ENCODE measurements at places on chromosomes 4 and X. TPM values are rescaled to one million over a fixed set of nuclear protein-coding genes. Genes with fewer than 3 reads are reported as not detected.

GRCh38 chrX:124033821-124034220, 72.3 kb downstream of the STAG2 start:
- no peak for DNase-seq

DNA sequence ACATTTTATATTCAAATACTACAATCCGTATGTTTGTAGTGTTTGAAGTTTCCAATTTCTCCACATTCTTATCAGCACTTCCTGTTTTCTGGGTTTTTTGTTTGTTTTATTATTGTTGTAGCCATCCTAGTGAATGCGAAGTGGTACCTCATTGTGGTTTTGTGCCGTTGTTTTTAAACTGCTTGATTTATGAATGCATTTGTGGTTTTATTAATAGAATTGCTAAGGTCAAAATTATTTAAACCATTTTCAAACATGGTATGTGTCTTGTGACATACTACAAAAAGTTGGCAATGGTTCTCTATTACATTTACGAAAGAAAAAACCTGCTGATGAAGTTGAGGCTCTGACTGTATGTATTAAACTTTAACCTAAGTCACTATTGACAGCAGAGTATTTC, 780.0 kb upstream of the MAGEB2 start:
- no peak for DNase-seq

GRCh38 chr4:147094238-147094637, 148.6 kb upstream of the TTC29 start:
- DNase-seq: no peak

- no peak for DNase-seq
Measured at GRCh38 chrX:8729811-8730210, 2.1 kb downstream of the ANOS1 start.

DNA sequence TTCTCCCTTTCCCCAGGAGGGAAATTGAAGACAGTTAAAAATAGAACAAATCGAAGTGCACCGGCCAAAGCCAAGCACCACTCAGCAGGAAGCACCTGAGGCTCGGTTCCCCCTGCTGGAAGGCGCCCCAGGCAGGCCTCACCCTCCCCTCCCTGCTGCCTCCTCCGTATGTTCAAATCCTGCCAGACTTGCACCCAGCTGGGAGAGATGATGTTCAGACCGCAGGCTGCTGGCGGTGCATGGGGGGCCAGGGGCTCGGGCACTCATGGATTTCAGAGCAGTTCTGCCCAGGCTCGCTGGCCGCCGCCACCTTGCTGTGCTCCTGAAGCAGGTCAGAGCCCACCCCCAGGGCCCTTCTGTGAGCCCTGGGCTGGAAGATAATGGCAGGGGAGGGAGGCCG, 91.4 kb downstream of the DCTD start:
- DNase-seq: no peak

GRCh38 chrX:24426340-24426913, 38.7 kb upstream of the PDK3 start:
- DNase-seq: no peak

GRCh38 chr4:156779774-156780173, 191.8 kb downstream of the PDGFC start:
- DNase-seq: no peak

GRCh38 chr4:53747401-53747800, 156.1 kb upstream of the LNX1 start:
- DNase-seq: no peak

- DNase-seq: no peak
Measured at GRCh38 chr4:188647820-188648370, 508.7 kb downstream of the TRIML1 start.

GRCh38 chr4:145563293-145563985, 55.7 kb upstream of the MMAA start:
- DNase-seq: no peak

GRCh38 chr4:112765317-112765974, 128.5 kb downstream of the LARP7 start:
- DNase-seq: no peak

DNA sequence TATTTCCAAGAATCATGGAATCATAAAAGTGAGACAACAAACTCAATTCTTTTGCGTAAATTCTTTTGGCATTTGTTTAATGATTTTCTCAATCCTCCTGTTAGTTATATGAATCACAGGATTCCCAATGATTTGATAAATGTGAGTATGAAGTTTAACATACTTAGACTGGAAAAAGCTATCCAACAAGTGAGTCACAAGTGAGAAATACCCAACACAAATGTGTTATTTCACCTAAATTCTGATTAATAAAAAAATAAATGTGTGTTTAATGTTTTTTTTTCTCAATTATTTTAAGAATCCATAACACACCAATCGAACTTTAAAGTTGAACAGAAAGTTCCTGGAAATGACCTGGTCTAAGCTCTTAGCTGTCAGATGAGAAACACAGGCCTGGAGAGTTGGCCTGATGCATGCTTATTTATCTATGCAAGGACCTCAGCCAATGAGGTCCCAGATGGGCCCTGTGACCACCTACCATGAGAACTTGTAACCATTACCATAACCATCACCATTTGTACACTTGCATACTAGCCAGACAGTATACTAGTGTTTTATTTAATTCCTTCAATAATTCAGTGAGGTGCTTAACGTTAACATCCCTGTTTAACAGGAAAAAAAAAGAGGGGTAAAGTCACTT, 386.7 kb downstream of the SPRY1 start:
- DNase-seq: no peak

DNA sequence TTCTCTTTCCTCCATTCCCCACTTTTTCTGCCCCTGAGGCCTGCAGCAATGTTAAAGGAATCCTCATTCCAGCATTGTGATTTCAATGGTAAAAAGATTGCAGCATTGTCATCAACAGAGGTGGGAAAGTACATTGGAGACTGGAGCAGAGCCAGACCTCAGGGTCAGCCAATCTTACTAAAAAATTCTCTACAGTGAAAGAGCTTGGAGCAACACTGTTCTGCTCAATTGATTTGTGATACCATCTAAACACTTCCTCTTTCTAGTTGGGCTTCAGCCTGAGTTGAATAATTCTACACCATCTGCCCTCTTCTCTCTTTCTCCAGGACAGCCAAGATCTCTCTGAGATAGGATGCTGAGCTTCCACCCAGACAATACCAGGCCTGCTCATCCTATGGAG, 176.5 kb downstream of the AR start:
- DNase-seq: no peak

- no peak for DNase-seq
Measured at GRCh38 chr4:38856046-38856445, 571 bp downstream of the TLR6 start.

GRCh38 chr4:89230271-89230670, 77.3 kb downstream of the GPRIN3 start:
- DNase-seq: no peak

DNA sequence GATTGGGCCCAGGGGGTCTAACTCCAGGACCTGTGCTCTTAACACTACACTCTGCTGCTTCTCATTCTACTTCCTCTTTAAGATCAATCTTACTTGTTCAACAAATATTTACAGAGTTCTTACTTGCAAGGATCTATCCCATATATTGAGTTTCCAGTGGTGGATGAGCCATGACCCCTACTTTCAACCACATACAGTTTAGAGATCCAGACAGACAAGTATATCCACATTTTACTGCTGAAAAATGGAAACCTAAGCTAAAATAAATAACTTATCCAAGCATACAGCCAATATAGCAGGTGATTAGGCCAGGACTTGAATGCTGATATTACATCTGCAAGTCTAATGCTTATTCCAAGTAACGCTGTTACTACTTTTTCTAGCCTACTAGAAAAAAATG, 18.7 kb downstream of the TMEM150C start:
- DNase-seq: no peak

DNA sequence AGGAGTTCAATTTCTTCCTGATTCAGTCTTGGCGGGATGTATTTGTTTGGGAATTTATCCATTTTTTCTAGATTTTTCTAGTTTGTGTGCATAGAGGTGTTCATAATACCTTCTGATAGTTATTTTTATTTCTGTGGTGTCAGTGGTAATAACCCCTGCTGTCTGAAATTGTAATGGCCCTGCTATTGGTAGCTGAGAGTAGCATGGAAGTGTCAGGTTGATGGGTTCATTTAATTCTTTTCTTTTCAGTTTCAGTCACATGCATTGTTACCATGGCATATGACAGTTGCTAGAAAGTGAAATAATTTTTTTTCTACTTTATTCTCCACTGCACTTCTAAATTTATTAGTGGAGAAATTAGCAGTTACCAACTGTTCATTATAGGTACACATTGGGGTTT, 20.7 kb downstream of the AR start:
- no peak for DNase-seq

DNA sequence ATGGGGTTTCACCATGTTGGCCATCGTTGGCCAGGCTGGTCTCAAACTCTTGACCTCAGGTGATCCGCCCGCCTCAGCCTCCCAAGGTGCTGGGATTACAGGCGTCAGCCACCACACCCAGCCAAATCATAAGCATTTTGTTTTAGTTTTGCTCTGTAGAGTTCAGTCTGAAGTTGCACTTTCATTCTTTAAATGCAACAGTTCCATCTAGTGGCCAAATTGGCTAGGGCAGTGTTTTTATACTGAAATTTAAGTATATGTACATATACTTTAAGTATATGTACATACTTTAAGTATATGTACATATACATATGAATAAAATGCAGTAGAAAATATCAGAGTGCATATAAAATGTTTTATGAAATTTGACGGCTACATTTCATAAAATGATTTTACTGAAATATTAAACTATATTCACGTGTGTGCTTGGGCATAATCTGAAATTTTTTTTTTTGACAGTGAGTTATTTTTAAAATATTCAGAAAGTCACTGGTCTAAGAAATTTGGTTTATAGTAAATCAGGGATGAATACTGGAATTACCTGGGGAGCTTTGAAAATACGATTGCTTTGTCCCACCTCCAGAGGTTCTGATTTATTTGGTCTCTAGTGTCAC, 145.5 kb downstream of the NWD2 start:
- DNase-seq: peak; percentile 51

DNA sequence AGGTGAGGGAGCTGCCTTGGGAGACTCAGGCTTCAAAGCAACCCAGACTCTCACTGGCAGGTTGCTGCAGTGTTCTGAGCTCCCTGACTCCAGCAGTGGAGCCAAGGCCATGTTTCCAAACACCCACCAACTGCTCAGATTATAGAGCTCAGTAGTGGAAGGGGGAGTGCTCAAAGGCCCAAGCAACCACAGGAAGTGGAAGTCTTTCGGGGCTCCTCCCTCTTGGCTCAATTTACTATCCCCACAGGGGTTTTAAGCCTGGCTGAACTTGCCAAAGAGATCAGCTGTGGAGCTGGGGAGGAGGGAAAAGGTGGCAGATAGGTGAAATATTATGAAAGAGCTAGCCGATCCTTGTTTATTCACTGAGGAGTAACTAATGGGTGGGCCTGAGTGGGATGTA, 82.5 kb downstream of the HPRT1 start:
- DNase-seq: no peak

- DNase-seq: no peak
Measured at GRCh38 chr4:37967736-37968135, 7.5 kb downstream of the PTTG2 start.

DNA sequence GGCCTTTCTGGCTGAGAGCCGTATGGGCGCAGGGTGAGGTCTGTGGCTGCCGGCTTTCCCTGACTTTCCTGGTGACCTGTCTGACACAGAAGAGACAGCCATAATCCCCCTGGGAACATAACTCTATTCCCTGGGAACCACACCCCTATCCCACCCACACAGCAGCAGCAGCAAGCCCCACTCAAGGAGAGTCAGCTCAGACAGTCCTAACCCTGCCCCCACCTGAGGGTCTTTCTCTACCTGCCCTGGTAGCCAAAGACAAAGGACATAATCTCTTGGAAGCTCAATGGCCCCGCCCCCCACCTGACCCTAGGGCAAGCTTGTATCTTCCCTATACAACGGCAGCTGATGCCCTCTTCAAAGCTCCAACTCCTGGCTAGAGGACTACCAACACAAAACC, 74.6 kb downstream of the PABPC4L start:
- no peak for DNase-seq

DNA sequence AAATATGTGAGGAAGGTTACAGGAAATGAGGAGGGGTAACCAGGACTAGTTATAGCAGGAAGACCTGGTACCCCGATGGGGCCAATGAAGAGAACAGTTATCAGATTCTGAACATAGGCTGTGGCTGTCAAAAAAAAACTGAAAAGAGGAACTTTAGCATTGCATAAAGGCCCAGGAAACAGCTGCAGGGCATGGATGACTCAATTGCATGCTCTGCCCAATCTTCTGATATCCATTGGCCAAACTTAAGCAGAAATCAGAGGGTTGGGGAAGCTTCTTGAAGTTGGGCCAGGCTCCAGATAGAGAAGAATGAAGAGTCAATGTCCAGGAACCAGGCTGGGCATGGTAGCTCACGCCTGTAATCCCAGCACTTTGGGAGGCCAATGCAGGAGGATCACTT, 1222.4 kb upstream of the PRKX start:
- no peak for DNase-seq

Gene GLUD2
- total RNA-seq: 0.36 TPM

Gene STAP1
- total RNA-seq: 10.9 TPM

Gene TECRL
- not detected for total RNA-seq

Gene ADGRL3
- not detected for total RNA-seq

Gene VCX3B
- not detected for total RNA-seq

Gene NALF2
- 0.23 TPM for total RNA-seq

Gene FAM9B
- not detected for total RNA-seq

Gene SSX3
- total RNA-seq: not detected

Gene SOX3
- total RNA-seq: not detected

Gene CENPVL3
- total RNA-seq: not detected

Gene MAGEA12
- not detected for total RNA-seq

Gene CXCL3
- not detected for total RNA-seq

Gene PNCK
- total RNA-seq: 1.0 TPM

Gene TXK
- total RNA-seq: 16.4 TPM

Gene HELT
- not detected for total RNA-seq

Measured in activated naive CD4-positive, alpha-beta T cell treated with anti-CD3 and anti-CD28 coated beads, Interleukin-2, amount 50 U/mL, for 72 hours (primary cell).